ENCODE measurements at places on chromosomes 13 and 19.

GRCh38 chr19:17289489-17289888 lies 7.8 kb downstream of the ANKLE1 start:
- peak; percentile 69 for DNase-seq

DNA sequence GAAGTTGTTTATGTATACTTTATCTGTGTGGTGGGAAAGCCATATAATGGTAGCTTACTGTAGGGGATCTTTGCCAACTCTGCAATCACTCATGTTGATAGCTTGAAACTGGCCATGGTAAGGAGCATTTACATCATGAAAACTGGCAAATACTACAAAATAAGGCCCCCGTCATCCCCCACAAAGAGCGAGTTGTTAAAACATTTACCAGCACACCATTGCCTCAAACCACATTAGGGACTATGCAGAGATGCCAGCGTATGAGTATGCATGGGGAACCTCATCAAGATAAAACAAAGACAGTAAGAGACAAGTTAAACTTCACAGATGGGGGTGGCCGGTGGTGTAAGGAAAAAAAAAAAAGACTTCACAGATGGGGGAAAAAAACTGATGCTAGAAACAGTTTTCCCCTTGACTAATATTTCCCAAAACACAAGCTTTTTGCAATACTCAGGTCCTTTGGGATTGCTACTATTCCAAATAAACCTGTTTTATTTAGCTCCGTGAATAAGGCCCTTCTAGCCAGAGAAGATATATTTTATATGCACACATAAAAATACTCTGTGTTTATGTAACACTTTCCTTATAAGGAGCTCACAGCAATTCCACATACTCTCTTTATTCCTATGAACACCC lies 70.6 kb upstream of the SERP2 start:
- no peak for DNase-seq

DNA sequence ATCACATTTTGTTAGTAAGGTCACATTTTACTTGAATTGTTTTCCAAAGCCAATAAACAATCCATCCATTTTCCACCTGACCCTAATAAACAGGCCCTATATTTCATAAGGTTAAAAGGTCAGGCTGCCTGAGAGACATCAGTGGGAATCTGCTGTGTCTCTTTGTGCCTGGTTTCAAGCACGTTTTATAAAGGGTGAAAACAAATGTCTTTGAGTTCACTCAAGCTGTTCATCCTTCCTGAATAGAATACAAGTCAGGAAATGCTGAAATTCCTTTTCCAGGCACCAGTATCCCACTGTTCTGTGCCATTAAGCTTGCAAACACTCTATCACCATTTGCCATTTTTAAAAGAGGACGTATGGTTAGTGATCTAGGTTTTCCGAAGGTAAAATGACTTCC lies 67.5 kb upstream of the SPATA13 start:
- peak; percentile 42 for DNase-seq

DNA sequence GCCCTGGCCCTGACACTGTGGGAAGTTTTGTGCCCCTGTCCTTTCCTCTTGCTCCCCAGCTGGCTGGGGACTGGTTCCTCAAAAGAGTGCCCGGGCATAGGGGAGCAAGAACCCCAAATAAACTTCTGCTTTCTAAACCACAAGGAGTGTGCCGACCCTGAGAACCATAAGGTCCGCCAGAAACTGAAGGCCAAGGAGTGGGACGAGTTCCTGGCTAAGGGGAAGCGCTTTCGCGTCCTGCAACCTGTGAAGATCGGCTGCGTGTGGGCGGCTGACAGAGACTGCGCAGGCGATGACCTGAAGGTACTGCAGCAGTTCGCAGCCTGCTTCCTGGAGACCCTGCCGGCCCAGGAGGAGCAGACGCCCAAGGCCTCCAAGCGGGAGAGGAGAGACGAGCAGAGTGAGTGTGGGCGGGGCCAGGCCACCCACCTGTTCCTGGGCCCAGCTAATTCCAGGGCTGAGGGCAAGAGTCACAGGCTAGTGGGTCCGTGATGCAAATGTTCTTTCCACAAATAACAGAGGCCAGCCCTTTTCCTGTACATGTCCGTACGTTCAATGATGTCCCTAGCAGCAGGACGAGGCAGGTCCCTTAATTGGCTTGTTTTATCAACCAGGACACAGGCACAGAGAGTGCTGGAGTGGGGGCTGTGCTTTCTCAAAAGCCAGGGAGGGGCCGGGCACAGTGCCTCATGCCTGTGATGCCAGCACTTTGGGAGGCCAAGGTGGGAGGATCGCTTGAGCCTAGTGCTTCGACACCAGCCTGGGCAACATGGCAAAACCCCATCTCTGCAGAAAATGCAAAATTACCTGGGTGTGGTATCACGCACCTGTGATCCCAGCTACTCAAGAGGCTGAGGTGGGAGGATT lies 25.6 kb downstream of the UBXN6 start:
- DNase-seq = no peak

DNA sequence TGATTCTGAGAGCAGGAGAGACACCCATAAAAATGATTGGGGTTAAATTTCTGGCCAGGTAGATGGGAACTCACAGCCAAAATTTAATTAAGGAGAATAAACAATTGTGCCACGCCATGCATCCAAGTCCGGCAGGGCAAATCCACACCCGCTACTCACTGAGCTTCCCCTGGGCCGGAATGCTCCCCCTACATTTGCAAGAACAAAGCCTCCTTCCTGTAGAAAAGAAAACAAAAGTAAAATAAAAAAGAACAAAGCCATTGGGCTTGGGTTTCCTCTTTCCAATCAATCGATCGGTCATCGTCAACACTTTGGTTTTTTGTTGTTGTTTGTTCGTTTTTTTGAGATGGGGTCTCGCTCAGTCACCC lies 30.2 kb upstream of the TFDP1 start:
- no peak for DNase-seq

DNA sequence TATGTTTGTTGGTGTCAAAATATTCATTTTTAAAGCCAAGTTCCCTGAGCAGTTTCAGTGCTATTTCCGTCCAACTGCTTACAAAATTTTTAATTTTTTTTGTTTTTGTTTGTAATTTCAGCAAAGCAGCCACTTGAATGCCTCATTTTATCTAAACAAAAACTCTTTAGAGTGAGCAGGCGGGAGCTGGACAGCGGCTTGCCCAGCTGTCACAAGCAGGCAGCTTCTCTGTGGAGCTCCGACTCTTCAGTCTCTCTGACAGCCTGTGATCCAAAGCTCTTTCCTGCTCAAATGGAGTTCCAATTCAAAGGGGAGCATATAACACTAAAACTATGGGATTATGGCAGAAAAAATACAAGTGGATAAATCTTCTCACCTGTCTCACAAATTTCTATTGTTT lies 618.3 kb upstream of the PCDH20 start:
- no peak for DNase-seq

GRCh38 chr13:49395878-49396380 lies 47.9 kb downstream of the CAB39L start:
- no peak for DNase-seq

GRCh38 chr13:99265821-99266426 lies 7.7 kb upstream of the GPR18 start:
- DNase-seq = no peak

DNA sequence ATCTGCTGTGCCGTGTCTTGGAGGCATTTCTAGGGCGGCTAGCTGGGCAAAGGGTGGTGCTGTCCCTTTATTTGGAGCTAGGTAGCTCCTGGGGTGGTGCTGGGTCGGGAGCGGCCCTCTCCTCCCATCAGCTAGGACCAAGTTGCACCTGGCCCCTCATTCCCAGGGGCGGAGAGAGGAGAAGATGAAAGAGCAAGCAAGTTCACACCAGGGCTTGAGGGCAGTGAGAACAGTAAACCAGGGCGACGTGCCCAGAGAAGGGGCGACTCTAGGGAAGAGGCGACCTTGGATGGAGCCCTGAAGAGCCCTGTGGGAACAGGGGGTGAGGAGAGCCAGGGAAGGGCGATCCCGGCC lies 17.0 kb upstream of the KCNN1 start:
- DNase-seq = no peak

DNA sequence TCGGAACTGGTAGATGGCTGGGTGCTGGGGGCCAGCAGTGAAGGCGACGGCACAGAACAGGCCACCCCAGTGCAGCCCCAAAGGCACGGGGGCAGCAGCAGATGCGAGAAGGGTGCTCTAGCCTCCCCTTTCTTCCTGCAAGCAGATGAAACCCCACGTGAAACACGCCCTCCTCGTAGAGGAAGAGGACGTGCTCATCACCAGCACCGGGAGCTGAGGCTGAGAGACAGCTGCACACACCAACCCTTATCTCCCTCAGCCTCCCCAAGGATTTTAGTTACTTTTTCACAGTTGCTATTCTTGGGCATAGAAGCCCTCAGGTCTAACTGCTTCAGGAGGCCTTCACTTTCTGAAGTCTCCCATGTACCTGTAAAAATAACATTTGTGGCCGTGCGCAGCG lies 11.9 kb downstream of the ZNF787 start:
- no peak for DNase-seq

- DNase-seq = no peak
These were observed 1.6 kb downstream of the TEX30 start for GRCh38 chr13:102772042-102772425.

GRCh38 chr19:43780706-43781525 lies at the start of gene KCNN4:
KCNN4 (minus strand) TSS chr19:43780973; CDS start chr19:43780861, 112 bp downstream.
- DNase-seq = no peak

- no peak for DNase-seq
These were observed 31.4 kb downstream of the NAXD start for GRCh38 chr13:110646442-110647364.

GRCh38 chr19:29836409-29836825 lies 24.6 kb downstream of the CCNE1 start:
- DNase-seq = no peak

DNA sequence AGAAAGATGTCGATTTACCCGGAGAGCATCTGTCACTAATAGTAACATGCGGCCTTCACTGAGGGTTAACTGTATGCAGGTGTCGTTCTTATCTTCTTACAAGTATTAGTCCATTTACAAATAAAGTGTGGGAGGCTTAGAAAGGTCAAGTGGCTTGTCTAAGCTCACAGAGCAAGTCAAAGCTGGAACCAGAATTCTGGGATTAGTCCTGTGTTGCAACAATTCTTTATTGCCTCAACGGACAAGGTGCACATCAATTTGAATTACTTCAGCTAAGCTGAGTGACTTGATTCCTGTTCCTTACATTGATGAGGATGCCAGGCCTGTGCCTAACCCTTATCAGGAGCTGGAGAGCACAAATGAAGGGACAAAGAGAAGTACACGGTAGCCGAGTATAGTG lies 1193.6 kb downstream of the UQCRFS1 start:
- no peak for DNase-seq

- DNase-seq = no peak
These were observed 1584.5 kb upstream of the MIR17HG start for GRCh38 chr13:89763005-89763404.

DNA sequence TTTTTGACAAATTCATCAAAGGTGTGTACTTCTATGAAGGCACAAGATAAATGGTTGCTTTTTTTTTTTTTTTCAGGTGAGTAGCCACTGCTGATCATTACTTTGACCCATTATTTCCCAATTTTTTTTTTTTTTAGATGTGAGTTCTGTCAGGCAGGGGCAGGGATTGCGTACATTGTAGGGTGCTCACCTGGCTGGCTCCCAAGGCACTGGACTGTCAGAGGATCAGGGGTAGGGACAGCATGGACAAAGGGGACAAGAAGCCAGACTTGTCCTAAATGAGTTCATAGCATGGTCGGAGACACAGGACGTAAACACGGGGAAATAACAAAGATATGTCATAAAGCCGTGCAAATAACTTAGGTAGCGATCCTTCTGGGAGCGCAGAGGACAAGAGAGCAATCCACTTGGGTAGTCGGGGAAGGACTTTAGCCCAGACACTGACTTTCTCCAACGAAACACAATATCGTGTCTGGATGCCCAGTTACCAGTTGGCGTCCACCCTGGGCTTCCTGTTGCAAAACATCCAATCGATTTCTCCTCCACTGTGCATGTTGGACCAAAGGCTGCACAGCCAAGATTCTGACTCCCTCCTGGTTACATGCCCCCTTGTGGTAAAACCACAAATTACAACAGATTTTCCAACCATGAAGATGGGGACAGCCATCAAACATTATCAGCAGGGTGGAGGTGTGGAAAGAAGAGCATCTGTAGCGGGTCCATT lies 27.5 kb upstream of the KATNAL1 start:
- peak; percentile 54 for DNase-seq

GRCh38 chr19:16943942-16944625 lies 55.3 kb downstream of the F2RL3 start:
- no peak for DNase-seq

GRCh38 chr13:32988608-32989289 lies 27.5 kb upstream of the KL start:
- DNase-seq = no peak

DNA sequence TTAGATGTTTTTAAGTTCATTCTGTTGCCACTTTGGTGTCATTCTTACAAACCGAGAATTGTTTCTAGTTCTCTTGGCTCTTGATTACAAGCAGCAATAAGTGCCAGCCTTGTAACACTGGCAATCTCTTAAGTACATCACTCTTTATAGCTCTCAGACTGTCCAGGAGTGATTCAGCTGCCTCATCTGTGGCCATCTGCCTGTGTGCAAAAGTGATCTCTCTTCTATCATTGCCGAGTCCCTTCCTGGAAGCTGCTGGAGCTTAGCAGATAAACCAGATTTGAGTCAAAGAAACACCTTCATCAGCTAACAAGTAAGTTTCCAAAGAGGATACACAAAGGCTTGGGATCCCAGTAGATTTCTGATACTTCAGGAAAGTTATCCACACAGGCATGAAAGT lies 23.2 kb downstream of the STOML3 start:
- DNase-seq = no peak

GRCh38 chr19:54952591-54953344 lies 5.4 kb upstream of the NLRP7 start:
- DNase-seq = peak; percentile 33

DNA sequence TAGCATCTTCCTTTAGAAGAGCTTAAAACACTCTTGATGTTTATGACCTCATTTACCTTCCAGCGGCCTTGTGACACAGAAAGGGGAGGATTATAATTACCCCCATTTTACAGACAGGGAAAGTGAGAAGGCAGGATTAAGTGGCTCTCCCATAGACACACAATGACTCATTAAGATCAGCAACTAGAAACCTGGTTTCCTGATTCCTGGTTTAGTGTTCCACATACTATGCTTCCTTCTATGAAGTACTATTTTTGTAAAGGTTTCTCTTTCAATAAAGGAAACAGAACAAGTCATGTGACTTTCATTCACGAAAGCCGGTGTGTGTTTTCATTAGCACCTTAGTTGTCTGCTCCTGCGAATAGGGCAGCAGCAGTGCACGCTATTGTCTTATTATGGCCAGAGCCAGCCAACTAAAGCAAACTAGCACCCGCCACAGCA lies 8.3 kb downstream of the IRS2 start:
- DNase-seq = no peak

- no peak for DNase-seq
These were observed 1.5 kb downstream of the EPSTI1 start for GRCh38 chr13:42990291-42991232.

DNA sequence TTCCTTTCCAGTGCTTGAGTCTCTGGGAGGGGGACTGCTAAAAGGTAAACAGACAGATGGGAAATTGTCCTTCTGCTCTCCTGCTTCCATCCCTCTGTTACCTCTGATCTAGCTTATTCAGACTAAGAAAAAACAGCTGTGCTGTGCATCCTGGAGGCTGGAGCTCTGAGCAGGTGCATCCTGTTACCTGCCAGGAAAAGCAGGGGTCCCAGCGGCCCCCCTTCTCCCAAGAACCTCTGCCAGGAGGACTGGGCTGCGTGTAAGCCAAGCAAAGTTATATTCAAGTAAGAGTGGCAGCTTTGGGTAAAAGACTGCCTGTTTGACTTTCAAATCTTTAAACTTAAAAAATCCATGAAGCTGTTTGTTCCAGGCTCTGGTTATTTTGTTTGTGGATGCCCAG lies 75.1 kb downstream of the C13orf42 start:
- DNase-seq = no peak

All from neuronal stem cell (in vitro differentiated cells).